ENCODE measurements at places on chromosomes 5 and 9.
A peak's percentile ranks its signal among the peaks of the same experiment; 100 is the strongest.

GRCh38 chr5:179258922-179259730 is 86.1 kb downstream of the ADAMTS2 start:
- DNase-seq, result no peak

DNA sequence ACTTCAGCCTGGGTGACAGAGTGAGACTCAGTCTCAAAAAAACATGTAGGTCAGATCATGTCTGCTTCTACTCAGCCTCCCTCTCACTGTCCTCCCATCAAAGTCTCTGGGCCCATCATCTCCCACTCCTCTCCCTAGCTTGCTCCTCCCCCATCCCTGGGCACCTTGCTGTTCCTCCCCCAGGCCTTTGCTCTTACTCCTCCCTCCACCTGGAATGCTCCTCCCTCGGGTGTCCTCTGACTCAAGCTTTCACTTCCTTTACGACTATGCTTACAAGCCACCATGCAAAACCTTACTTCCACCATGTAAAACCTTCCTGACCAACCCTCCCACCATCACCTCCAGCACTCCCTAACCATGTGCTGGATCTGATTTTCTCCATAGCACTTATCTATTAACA is 51.5 kb downstream of the MTMR12 start:
- DNase-seq, result no peak

GRCh38 chr5:68332080-68332451 is 116.5 kb downstream of the PIK3R1 start:
- no peak for DNase-seq

DNA sequence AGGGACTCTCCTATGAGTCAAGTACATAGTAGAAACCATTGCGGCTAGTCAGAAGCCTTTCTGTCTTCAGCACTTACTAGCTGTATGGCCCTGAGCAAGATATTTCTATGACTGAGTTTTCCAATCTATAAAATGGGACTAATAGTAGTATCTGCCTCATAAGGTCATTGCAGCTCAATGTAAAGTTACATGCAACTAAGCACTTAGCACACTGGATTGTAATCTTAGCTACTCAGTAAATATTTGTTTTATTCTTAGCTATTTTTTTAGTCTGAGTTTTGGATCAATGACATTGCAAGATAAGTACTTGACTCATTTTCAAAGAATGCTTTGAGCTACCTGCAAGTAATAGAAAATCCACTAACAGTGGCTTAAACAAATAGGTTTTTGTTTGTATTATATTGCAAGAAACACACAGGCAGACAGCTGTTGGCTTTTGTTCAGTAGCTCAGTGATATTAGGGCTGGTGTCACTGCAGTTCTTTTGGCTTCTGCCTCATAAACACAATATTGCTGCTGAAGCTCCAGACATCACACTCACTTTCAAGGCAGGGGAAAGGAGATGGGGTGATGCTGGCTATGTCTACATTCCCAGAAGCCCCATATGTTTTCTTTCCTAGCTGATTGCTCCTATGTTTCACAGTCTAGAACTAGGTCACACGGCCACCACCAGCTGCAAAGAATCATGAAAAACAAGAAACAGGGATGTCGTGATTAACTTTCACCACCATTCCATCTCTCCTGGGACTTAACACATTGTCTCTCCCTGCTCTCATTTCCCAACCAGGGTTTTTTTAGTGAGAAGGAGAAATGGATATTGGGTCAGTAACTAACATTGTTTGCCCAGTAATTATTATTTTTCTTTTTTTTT is 26.9 kb upstream of the FAT2 start:
- no peak for DNase-seq

- DNase-seq, result no peak
Measured at GRCh38 chr5:113250341-113250953, 184.3 kb downstream of the TSSK1B start.

DNA sequence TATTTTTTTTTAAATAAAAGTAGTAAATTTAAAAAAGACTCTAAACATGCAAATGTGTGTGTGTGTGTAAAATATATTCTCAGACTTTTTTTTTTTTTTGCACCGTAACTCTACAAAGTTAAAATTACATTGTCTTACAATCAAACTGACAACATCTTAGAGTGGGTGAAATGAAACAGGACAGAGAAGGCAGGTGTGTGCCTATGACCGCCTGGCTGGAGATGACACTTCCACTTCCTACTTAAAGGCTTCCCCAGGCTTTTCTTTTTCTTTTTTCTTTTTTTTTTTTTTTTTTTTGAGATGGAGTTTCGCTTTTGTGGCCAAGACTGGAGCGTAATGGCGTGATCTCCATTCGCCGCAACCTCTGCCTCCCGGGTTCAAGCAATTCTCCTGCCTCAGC is 2.7 kb upstream of the AK1 start:
- no peak for DNase-seq

DNA sequence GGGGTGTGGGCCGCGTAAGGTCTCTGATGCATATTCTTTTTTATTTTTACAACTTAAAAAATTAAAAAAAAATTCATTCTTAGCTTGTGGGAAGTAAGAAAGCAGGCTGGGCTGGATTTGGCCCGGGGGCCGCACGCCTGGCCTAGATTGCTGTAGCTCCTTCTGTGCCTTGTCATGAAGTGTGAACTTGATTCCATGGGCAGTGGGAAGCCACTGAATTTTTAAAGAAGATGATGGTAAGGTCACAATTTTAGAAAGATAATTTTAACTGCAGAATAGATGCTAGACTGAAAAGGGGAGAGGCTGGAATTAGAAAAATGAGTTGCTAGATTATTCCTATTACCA is 56.1 kb downstream of the EHMT1 start:
- no peak for DNase-seq

DNA sequence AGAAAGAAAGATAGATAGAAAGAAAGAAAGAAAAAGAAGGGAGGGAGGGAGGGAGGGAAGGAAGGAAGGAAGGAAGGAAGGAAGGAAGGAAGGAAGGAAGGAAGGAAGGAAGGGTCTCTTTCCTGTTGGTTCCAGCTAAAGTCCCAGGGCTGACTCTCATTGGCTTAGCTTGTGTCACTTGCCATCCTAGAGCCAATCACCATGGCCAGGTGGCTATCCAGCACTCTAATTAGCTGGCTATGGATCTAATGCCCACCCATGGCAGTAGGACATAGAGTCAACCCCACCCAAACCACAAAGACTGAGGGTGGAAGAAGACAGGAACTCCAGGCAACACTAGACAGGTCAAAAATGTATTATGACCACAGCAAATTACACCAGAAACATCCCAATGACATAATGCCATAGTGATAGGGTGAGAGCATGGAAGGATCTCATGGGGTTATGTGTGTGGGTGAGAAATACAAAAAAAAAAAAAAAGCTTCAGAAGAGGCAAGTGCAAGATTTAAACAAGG is 10.8 kb upstream of the CPLX2 start:
- DNase-seq, result no peak

DNA sequence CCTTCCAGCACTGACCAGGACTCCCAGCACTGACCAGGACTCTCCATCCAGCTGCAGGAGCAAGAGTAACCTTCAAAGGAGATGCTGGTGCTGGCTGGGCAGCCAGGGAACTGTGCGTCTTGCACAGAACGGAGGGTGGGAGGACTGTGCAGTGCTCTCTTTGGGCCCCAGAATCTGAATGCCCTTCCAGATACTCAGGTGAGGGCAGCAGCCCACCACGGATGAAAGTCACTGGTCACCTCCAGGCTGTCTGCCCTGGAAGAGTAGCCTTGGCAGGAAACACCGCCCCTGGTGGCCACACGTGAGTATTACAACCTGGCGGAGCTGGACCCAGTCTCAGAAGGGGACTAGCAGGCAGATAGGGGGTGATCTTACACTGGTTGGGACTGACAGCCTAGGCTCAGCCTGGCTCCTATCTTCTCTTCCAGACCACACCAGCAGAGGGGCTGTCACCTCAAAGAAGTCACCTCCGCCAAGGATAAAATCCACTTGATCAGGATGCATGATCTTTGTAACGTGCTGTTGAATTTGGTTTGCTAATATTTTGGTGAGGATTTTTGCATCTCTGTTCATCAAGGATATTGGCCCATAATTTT is 4.8 kb upstream of the SARDH start:
- DNase-seq, result peak; percentile 76

DNA sequence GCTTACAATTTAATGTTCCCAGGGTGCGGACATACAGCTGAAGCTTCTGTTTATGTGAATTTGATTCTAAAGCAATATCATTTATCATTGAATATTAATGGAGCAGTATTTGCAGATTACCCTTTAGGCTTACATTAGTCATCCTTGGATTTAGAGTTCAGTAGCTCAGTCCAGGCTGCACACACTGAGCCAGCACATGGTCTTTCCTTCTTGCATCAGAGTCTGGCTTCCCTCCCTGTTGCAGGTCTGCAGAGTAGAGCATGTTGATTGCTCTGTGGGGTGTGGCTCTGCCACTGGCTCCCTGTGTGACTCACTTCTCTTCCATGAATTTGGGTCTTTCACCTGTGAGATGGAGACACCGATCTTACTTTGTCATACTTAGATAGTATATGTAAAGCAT is 36.8 kb downstream of the NSG2 start:
- DNase-seq, result peak; percentile 72

DNA sequence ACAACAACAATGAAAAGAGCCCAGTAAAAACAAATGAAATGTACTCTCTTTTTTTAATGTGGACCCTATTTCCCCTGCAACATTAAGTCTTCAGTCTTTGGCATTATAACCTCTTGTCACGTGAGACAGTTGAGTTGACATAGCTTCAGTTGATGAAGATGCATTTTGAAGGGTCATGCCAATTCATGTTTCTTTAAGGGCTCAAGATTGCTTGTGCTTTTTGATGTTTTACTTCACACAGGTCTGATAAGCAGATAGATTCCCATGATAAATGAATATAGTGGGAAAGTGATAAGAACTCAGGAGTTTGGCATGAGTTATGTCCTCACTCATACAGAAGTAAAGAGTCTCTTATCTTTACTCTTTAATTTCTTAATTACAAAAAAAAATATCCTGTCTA is 229.4 kb downstream of the SNCAIP start:
- no peak for DNase-seq

DNA sequence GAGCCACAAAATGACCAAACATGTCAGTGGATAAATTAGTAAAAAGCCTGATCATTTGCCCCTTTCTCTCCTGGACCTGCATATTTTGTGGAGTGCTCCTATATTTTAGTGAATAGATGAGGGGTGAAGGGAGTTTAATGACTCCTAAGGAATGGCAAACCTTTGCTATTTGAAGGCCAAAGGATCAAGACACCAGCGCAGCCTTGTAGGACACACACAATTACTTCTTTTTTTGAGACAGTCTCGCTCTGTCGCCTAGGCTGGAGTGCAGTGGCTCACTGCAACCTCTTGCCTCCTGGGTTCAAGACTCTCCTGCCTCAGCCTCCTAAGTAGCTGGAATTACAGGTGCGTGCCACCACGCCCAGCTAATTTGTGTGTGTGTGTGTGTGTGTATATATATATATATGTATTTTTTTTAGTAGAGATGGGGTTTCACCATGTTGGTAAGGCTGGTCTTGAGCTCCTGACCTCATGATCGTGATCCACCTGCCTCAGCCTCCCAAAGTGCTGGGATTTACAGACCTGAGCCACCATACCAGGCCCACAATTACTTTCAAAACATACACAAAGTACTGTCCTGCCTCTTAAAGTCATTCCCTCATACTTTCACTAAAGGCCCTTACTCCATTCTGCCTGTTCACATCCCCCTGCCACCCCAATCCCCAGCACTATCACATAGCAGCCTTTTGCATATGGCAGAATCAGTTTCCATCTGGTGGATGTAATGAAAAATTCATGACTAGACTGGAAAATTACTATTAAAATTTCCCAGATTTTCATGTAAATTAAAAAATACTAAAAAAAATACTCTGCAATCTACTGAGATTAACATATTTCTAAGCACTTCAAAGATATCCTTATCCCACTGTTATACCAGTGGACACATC is 60.4 kb downstream of the CSNK1A1 start:
- DNase-seq, result no peak

DNA sequence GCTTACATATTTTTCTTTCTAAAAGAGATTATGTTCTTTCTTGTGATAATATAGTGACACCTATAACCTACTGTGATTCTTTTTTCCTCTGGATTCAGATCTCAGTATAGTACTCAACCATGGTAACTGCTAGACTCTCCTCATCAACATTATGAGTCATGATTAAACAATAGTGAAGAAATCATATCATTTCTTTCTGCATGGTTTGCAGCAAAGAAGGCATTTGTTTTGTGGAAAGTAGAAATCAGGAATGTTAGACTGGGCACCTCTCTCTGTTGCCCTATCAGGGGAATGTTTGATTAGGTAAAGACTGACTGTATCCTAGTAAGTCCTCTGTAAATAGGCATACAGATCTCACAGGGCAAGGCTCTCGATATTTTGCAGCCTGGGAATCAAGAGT is 25.6 kb upstream of the SMC2 start:
- no peak for DNase-seq

DNA sequence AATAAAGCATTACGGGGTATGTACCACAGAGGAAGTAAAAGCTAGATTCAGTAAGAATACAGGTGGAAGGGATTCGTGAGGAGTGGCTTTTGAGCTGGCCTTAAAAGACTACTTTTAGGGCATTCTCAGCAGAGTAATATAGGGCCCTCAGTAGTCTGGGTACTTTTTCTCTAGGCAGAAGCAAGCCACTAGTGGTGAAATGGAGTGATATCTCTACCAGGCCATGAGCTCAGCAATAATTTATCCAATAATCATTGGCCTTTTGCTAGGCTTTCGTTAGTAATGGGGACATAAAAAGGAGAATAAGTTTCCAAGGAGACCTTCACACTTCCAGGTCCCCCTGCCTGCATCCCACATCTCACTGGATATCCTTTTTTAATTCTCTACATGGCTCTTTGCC is 1.7 kb downstream of the POLR3G start:
- no peak for DNase-seq

DNA sequence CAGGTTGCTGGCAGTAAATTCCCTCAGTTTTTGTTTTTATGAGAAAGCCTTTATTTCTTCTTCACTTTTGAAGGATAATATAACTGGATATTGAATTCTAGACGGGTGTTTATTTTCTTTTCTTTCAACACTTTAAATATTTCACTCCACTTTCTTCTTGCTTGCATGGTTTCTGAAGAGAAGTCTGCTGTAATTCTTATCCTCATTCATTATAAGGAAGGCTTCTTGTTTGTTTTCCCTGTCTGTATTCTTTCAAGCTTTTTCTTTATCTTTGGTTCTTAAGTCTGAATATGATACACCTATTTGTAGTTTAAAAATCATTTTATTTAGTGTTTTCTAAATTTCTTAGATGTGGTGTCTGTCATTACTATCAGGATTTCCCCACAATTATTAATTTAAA is 1054.3 kb downstream of the TLE1 start:
- DNase-seq, result no peak

DNA sequence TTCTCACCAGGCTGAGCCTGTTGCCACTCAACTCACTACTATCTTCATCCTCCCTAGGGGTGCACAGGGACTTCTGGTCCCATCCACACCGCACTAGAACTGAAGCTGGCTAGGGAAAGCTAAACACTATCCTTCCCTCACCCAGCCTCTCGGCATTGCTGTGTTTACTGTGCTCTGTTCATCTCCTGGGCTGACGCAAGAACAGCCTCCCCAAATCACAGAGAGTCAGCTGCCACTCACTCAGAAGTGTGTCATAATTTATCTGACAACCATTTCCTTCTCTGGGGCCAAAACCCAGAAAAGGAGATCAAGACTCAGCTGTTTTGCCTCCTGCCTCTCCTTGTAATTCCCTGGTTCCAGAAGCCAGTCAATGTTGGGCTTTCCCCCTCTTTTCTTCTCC is 92.8 kb downstream of the ARHGEF28 start:
- no peak for DNase-seq

- DNase-seq, result no peak
Measured at GRCh38 chr5:1655496-1656270, 131.9 kb upstream of the LPCAT1 start.

All from NCI-H774 (cell line).